ENCODE measurements at places on chromosomes 13 and 19.

- DNase-seq = no peak
Observed at GRCh38 chr13:21341637-21342422, 117.3 kb downstream of the ZDHHC20 start.

DNA sequence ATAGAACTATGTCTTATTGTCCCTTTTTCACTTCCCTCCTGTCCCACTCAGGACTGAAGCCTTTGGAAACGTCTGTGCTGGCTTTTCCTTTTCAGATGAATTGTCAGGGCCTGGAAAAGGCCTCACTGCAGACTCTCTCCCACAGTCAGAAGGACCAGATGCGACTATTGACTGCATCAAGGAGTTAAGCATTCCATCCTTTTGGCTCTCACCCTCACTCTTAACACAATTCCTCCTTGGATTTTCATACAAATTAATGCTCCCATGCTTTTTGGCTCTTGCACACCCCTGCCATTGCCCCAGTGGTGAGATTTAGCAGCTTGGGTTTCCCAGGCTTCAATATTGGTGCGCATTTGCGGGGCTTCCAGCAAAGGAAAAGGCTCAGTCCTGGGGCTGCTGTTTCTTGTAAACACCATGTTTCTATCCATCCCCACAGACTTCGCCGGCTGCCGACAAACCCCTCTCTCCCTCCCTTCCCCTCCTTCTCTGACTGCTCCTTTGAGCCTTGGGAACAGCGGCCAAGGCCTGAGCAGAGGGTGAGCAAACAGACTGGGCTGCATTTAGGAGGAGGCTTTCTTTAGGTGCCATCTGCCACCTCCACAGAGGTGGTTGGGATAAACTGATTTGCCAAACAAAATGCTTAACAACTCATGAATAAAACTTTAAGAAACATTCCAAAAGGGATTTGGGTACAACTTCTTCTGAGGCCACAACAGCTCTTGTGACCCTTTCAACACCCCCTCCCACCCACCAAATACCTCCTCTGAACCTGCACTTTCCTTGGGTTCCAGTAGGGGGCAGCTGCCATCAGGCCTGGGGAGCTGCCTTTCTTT, 48.6 kb upstream of the PCDH8 start:
- no peak for DNase-seq

GRCh38 chr13:105804561-105805190, 730.8 kb downstream of the EFNB2 start:
- DNase-seq = no peak

DNA sequence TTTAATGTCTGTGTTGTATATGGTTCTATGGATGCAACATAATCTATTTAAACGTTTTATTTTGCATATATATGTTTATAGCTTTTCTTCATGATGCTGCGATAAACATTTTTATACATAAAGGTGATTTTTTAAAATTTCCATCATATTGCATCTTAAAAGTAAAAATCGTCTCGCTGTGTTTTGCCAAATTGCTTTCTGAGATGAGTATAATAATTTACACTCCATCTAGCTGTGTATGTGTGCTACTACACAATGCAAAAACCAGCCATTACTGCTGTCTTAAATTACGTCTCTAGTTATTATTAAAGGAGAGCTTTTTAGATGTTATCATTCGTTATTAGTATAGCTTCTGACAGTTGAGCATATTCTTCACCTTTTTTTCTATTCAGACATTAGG, 37.2 kb downstream of the METTL21C start:
- no peak for DNase-seq

- DNase-seq = no peak
Observed at GRCh38 chr19:55585658-55586339, 5.2 kb upstream of the ZNF579 start.

DNA sequence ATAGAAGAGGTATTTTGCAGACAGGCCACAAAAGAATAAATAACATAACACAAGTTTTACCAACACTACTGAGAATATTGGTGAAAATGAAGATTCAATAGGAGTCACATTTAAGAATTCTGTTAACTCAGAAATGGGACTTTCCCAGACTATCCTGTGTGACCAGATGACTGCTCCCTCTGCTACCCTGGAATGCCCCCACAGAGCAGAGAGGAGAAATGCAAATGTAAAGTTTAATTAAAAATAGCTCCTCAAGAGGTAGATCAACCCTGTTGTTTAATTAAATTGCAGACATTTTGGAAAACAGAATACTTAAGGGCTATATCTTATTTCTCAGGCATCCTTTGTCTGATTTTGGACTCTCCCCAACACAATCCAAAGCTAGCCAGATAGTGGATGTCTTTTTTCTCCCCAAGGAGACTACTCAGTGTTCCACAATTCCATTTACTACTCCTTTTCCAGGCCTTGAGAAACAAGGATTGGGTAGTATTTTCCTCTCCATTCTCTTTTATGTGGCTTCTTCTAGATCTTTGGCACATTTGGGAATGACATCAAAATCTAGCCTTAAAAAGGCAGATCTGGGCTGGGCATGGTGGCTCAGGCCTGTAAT, 104.7 kb upstream of the TSC22D1 start:
- no peak for DNase-seq

GRCh38 chr13:32142956-32143375, 111.4 kb downstream of the FRY start:
- no peak for DNase-seq

- no peak for DNase-seq
Observed at GRCh38 chr13:50073340-50073739, 58.1 kb downstream of the KCNRG start.

DNA sequence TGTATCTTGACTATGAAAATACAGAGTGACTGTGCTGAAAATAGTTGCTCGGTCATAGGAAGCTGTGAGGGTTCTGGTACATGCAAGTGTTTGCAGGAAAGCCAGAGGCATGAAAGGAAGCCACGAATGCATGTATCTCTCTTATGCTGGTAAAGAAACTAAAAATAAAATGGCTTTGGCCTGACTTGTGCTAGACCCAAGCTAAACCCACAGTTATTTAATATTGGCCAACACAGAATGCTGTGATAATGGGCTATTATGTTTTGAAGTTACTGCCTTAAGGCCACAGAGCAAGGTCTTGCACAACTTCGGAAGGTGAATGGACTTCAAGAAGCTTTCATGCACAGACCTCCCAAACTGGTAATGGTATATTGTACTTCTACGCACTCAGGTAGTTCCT, 518.2 kb upstream of the HTR2A start:
- no peak for DNase-seq
